ENCODE measurements at places on chromosomes 11 and 22.
A peak's percentile ranks its signal among the peaks of the same experiment; 100 is the strongest.

DNA sequence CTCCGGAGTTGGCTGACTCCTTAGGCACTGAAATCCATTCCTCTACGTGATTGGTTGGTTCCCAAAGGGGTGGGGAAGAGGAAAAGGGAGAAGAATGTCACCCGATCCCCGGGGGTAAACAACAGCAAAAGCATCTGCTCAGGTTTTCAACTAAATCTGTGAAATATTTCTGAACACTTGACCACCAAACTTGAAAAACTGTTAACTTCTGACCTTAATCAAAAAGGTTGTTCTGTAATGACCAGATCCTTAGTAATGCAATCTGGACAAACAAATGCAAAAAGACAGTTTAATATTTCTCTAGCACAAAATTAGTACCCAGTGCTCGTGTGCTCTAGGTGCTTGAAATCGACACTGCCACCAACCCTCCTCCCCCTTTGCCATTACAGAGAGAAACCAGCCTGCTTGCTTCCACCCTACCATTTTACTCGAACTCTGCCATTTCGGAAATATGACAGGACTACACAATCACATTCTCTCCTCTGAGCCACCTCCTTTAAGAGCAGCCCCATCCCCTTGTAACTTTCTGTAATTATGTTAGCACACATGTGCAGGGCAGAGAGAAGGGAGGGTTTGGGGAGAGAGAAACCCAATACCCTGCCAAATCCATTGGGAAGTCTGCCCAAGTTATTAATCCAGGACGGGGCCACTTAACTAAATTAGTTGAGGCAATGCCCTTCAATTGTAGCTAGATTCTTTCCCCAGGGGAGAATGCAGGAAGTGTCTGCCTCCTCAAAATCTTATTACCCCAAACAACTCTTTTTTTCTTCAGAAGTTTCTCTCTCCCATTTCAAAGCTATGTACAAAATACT, 113.8 kb downstream of the RBFOX2 start:
- peak overlapping the region; percentile 99 for H3K27ac ChIP-seq
- H3K4me3 ChIP-seq, result peak overlapping the region; percentile 71
- no peaks in the 10 kb centered on the region for H3K36me3 ChIP-seq
- no peaks in the 10 kb centered on the region for H3K27me3 ChIP-seq

- H3K36me3 ChIP-seq, result no peaks in the 10 kb centered on the region
- no peaks in the 10 kb centered on the region for H3K27me3 ChIP-seq
- H3K27ac ChIP-seq, result no peak overlapping the region
Measured at GRCh38 chr11:133164986-133165385, 367.3 kb downstream of the OPCML start.

- H3K4me1 ChIP-seq, result peaks cover 59% of the 10 kb centered on the region
- no peaks in the 10 kb centered on the region for H3K36me3 ChIP-seq
- peak overlapping the region; percentile 93 for H3K27ac ChIP-seq
- H3K27me3 ChIP-seq, result no peaks in the 10 kb centered on the region
- H3K4me3 ChIP-seq, result peak overlapping the region; percentile 82
Measured at GRCh38 chr11:46294365-46295309, 17.2 kb downstream of the CREB3L1 start.

DNA sequence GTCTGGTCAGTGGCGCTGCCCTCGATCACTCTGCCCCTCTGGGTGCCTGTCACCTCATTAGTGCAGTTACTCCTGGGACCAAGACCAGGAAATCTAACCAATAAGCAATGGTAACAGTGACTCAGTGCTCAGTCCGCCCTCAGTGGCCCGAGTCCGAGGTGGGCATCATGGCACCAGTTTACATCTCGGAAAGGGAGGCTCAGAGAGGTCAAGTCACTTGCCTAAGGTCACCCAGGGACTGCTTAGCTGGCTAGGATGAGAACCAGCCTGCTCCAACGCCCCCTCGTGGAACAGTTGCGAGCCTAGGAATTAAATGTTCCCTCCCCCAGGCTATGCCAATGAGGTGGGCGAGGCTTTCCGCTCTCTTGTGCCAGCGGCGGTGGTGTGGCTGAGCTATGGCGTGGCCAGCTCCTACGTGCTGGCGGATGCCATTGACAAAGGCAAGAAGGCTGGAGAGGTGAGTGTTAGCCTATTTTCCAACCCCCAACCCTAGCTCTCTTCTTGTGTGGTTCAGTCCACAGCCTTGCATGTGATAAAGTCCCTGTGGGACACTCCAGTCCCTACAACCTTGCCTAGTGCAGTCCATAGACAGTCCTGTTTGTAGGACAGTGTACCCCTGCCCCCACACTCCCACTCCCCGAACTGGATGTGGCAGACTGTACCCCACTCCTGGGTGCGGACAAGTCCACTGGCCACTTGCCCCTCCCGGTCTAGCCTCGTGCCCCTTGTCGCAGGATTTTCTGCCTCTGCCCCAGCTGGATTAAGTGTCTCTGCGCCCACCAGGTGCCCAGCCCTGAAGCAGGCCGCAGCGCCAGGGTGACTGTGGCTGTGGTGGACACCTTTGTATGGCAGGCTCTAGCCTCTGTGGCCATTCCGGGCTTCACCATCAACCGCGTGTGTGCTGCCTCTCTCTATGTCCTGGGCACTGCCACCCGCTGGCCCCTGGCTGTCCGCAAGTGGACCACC, 1.1 kb downstream of the MTFP1 start:
- H3K27me3 ChIP-seq, result no peaks in the 10 kb centered on the region
- peaks cover 33% of the 10 kb centered on the region for H3K4me1 ChIP-seq
- peak overlapping the region; percentile 42 for H3K27ac ChIP-seq
- peaks cover 20% of the 10 kb centered on the region for H3K36me3 ChIP-seq
- peak; percentile 88 for DNase-seq

- 0 out of 2 replicates have a peak, but pooled peaks cover 2% of the 10 kb centered on the region for H3K4me1 ChIP-seq
- peaks cover 3% of the 10 kb centered on the region for H3K27me3 ChIP-seq
- no peaks in the 10 kb centered on the region for H3K36me3 ChIP-seq
- DNase-seq, result peak; percentile 41
Measured at GRCh38 chr11:33970984-33971466, 79.1 kb upstream of the LMO2 start.

DNA sequence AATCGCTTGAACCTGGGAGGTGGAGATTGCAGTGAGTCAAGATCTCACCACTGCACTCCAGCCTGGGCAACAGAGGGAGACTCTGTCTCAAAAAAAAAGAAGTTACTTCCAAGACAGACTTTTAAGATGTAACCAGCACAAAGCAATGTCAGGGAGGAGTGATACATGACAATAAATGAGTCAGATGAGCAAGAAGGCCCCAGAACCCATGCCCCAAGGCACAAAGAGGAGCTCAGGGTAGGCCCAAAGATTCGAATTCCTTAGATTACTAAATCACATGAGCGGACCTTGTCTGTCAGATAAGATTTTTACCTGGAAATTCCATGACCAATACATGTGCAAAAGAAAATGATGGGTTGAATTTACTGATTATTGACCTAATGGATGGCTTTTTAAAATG, 10.5 kb upstream of the JHY start:
- no peak overlapping the region for H3K27ac ChIP-seq
- H3K4me1 ChIP-seq, result no peaks in the 10 kb centered on the region
- DNase-seq, result no peak
- no peaks in the 10 kb centered on the region for H3K27me3 ChIP-seq
- no peak overlapping the region for H3K4me3 ChIP-seq

GRCh38 chr11:118652681-118653181, 26.7 kb downstream of the TREH start:
- H3K27me3 ChIP-seq, result no peaks in the 10 kb centered on the region
- peaks cover 5% of the 10 kb centered on the region for H3K4me1 ChIP-seq
- H3K27ac ChIP-seq, result no peak overlapping the region
- no peak overlapping the region for H3K4me3 ChIP-seq

- no peak overlapping the region for H3K27ac ChIP-seq
- H3K36me3 ChIP-seq, result peaks cover 7% of the 10 kb centered on the region
- no peak for DNase-seq
- H3K27me3 ChIP-seq, result peaks cover 97% of the 10 kb centered on the region
Measured at GRCh38 chr11:2813968-2814367, 71.6 kb downstream of the CDKN1C start.

DNA sequence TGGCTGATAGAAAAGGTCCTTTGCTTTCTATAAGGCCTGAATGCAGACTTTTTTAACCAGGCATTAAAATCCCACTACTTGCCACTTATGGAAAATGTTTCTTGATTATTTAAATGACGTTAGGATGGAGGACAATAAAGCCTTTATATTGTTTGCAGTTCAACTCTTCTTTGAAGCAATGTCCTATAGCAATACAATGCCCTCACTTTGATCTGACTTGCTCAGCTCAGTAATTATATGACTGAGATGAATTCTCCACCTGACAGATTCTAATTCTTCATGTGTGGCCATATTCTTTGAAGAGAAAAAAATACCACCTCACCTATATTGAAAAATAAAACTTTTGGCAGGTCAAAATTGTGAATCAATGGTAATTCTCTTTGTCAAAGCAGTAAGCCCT, 182.0 kb upstream of the MTMR2 start:
- no peak overlapping the region for H3K27ac ChIP-seq
- H3K36me3 ChIP-seq, result no peaks in the 10 kb centered on the region
- H3K27me3 ChIP-seq, result no peaks in the 10 kb centered on the region
- H3K4me3 ChIP-seq, result no peak overlapping the region
- H3K4me1 ChIP-seq, result peaks cover 20% of the 10 kb centered on the region
- DNase-seq, result no peak

DNA sequence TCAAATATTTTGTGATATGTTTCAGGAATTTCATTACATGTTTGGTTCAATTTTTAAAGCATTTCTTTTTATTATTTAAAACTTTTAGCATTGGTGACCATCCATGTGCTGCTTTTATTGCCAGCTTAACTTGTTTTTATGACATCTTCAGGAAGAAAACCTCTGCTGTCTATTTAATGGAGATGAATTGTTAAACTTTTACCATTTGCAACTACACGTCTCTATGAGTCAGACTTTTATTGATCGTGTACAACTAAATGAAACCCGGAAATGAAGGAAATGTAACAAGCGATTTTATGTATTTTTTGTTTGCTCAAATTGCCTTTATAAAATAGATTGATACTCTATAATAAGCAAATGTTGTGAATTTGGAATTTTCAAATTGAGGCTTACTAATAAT, 113.0 kb downstream of the PTPRJ start:
- H3K36me3 ChIP-seq, result no peaks in the 10 kb centered on the region
- no peak overlapping the region for H3K4me3 ChIP-seq
- no peak overlapping the region for H3K27ac ChIP-seq
- peaks cover 53% of the 10 kb centered on the region for H3K4me1 ChIP-seq
- no peak for DNase-seq

- peak overlapping the region; percentile 86 for H3K27ac ChIP-seq
- H3K36me3 ChIP-seq, result no peaks in the 10 kb centered on the region
- no peak for DNase-seq
- no peaks in the 10 kb centered on the region for H3K27me3 ChIP-seq
- peaks cover 20% of the 10 kb centered on the region for H3K4me1 ChIP-seq
Measured at GRCh38 chr11:92765082-92765840, 204.2 kb upstream of the MTNR1B start.

GRCh38 chr11:131690776-131691175, 320.4 kb downstream of the NTM start:
- no peaks in the 10 kb centered on the region for H3K36me3 ChIP-seq
- DNase-seq, result no peak
- H3K4me1 ChIP-seq, result peaks cover 9% of the 10 kb centered on the region
- H3K27me3 ChIP-seq, result peaks cover 48% of the 10 kb centered on the region

GRCh38 chr22:25051983-25052710, 99.6 kb downstream of the KIAA1671 start:
- no peaks in the 10 kb centered on the region for H3K27me3 ChIP-seq
- H3K27ac ChIP-seq, result no peak overlapping the region
- DNase-seq, result no peak
- peaks cover 32% of the 10 kb centered on the region for H3K36me3 ChIP-seq
- peaks cover 8% of the 10 kb centered on the region for H3K4me1 ChIP-seq

DNA sequence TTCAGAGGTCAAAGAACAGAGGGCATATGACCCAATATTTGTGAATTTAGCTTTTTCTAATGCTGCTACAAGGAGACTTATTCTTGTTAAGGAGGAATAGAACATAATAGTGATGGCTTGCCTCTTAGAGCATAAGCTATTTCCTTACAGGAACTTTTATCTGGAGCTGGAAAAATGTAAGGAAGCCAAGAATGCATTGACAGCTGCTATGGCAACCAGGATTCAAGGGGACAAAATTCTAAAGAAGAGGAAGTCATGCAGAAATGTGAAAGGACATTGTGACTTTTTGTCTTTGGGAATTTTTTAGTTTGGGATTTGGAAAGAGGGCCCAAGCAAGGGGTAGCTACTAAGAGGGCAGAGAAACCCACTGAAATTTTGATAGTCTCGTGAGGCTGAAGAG, 51.1 kb downstream of the EHF start:
- no peak overlapping the region for H3K27ac ChIP-seq
- H3K36me3 ChIP-seq, result no peaks in the 10 kb centered on the region
- no peak for DNase-seq

- peaks cover 42% of the 10 kb centered on the region for H3K4me1 ChIP-seq
- peak overlapping the region; percentile 8 for H3K27ac ChIP-seq
- no peak for DNase-seq
- H3K27me3 ChIP-seq, result no peaks in the 10 kb centered on the region
Measured at GRCh38 chr11:125513705-125514265, 17.7 kb upstream of the FEZ1 start.

DNA sequence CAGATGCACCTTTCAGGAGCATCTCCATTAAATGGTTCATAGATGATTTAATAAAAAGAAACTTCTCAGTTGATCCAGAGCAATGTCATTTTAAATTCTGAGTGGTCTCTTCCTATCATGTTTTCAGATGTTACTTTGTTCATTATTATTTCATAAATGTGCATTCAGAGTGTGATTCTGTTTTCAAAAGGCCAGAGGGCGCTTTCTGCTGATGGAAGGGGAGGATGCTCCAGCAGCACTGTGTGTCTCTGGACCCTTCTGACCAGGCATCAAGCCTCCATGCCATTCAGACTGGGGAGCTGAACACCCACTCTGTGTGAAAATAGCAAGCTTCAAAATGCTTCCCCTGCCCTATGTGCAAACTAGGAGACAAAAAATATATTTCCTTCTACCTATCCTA, 23.9 kb upstream of the CRTAM start:
- H3K27me3 ChIP-seq, result no peaks in the 10 kb centered on the region
- no peak overlapping the region for H3K4me3 ChIP-seq
- H3K4me1 ChIP-seq, result peaks cover 57% of the 10 kb centered on the region

DNA sequence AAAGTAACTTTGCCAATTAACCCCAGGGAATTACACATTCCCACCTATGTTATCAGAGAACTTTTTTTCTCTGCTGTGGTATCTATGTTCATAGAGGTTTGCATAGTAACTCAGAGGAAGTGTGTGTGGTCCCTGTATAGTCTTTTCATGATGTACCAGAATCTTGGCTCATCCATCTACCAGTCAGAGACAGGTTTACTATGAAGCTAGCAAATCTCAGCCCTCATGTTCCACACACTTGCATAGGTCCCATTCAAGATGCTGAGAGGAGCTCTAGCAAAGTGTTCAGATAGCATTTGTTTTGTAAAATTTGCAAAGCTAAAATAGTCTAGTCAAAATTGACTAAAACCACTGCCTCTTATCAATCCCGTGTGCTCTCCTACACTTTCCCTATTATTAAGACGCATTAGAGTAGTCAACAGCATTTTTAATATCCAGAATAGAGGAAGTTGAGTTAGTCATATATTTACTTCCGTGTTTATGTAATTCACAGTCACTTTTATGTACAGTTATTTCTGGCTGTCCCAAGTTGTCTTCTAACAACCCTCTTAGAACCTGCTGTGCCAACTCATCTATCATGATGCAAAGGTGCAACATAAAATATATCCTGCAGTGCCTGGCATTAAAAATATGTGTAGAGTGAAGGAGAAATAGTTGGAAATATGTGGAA, 184.2 kb downstream of the FAM76B start:
- no peak overlapping the region for H3K27ac ChIP-seq
- no peak overlapping the region for H3K4me3 ChIP-seq
- no peaks in the 10 kb centered on the region for H3K27me3 ChIP-seq

All from WTC11 (cell line).